SK-N-DZ (cell line): ENCODE measurements at places on chromosomes 4 and X.

DNA sequence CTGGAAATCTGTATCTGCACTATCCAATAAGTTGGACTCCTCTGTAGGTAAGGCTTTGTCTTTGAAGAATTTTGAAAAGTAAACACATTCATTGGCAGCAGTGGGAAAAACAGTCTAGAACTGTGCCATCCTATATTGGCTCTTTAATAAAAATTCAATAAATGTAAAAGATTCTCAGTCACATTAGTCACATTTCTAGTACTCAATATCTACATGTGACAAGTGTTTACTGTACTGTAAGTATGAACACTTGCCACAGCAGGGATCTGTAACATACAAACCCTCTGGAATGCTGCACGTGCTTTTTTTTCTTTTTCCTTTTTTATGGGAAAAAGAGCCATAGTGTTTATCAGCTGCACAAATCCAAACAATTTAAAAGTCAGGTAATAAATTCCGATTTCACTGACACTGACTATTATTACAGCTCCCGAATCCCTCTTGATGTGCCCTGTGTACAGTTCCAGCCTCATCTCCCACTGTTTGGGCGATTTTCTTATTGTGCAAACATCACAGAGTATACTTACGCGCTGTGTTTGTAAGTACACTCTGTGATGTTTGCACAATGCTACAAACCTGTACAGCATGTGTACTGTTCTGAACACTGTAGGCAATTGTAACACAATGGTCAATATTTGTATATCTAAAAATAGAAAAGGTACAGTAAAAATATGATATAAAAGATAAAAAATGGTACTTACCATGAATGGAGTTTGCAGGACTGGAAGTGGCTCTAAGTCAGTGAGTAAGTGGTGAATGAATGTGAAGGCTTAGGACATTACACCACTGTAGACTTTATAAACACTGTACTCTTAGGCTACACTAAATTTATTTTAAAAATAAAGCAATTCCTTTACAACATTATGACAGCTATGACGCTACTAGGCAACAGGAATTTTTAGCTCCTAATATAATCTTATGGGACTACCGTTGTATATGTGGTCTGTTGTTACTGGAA is 8.7 kb downstream of the PYURF start:
- no peak for DNase-seq

GRCh38 chrX:153708415-153708814 is 15.8 kb downstream of the BCAP31 start:
- peak; percentile 62 for DNase-seq

GRCh38 chrX:142637206-142637605 is 388.5 kb upstream of the SPANXN4 start:
- no peak for DNase-seq

DNA sequence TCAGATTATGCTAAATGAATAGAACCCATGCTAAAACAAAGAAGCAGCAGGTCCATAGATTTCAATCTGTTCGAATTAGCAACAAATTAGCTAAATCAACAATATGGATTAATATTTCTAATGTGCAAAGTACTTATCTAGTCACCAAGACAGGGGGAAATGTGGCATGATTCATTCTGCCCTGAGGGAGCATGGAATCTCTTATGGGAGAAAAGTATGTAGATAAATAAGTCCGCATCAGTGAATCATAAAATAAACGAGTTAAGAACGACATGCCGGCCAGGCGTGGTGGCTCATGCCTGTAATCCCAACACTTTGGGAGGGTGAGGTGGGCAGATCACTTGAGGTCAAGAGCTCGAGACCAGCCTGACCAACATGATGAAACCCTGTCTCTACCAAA is 102.1 kb downstream of the ANOS1 start:
- DNase-seq = no peak

GRCh38 chr4:11286533-11286932 is 142.2 kb downstream of the HS3ST1 start:
- DNase-seq = no peak

DNA sequence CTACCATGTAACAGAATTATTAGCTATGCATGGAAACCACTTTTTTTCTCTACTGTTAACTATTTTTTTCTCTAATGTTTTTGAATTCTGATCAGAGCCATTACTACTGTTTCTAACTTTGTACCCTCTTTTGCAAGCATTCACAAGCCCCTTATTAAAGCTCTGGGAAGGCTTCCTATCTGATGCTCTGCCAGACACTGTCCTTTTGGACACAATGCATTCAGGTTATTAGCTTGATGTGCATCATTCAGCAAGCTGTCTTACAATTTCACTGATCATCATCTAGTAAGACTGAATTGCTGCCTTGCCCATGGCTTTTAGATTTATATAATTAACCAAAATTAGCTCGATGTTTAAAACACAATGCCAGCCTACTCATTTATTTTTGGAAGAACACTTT is 155.1 kb downstream of the NR3C2 start:
- DNase-seq = peak; percentile 27

- no peak for DNase-seq
Observed at GRCh38 chrX:52874661-52875060, 6.8 kb upstream of the XAGE3 start.

DNA sequence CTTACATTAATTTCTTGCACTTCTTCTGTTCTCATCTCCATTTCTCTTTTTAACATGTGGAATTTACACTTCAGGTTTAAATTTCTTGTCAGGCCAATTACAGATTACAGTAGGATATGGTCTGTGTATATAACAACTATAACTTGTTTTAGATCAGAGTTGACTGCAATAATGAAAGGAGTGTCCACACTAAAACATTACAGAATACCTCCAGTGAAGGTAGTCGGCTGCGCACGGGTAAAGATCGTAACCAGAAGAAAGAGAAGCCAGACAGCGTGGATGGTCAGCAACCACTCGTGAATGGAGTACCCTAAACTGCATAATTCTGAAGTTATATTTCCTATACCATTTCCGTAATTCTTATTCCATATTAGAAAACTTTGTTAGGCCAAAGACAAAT is 32.6 kb upstream of the FMR1NB start:
- no peak for DNase-seq
